ENCODE measurements at places on chromosomes 1 and 21.

DNA sequence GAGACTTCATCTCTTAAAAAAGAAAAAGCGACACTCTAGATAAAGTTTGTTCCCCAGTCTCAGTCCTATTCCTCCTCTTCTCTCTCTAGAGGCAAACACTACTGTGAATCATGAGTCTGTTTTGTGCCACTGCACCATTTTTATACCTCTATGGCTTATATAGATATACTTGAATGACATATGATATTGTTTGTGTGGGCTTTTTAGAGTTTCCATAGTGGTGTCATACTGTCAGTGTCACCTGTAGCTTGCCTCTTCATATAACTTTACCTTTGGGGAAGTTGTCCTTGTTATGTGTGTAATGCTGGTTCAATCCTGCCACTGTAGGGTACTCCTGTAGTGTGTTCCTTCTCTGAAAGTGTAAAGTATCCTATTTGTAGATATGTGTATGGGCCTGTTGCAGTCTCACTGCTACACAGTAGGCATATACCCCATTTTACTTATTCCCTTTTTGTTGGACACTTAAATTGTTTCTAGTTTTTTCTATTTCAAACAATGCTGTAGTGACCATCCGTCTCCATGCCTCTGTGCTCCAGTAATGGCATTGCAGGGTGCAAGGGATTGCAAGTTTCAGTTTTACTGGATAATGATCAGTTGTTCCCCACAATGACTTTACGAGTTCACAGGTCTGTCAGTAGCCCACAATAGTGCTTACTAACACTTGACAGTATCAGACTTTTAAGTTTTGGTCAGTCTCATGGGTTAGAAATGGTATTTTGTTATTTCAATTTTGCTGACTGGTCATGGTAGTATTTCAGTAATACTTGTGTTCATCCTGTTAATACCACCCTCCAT lies 2.7 kb downstream of the PRMT2 start:
- DNase-seq, result no peak

DNA sequence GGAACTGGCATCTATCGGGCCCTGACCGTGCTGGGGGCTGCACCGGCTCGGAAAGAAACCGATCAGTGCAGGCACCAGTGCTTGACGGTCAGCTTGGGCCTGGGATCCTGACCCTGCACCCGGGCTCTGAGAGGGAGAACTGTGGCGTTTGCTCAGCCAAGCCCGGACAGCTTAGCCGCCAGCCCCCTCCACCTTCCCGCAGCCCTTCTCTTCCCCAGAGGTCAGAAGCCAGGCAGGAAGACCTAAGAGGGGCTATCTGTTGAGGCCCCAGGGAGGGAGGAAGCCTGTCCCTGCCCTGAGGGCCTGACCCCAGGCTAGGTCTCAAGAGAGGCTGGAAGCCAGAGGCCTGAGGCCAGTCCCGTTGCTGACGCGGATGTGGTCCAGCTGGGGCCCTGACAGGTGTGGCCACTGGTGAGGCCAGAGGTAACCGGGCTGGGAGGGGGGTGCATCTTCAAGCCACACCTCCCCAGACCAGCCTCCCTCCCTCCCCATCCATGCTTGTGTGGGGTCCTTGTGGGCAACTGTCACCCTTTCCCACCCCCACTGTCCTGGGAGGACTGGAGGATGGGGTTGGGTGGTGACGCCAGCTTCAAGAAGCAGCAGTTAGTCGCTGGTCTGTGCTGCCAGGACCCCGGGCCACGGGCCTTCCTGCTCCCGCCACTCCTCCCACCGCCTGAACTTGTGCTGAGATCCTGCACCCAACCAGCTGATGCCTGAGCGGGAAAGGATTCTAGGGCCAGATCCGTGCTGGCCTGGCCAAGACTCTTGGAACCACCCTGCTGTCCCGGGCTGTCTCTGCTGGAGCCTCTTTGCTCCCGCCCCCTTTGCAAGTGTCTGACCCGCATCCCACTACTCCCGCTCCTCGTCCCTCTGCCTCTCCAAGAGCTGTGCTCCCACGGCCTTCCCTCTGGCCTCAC lies 2.6 kb upstream of the DVL1 start:
- DNase-seq, result peak; percentile 41

- no peak for DNase-seq
These were observed 74.9 kb downstream of the ADCY10 start for GRCh38 chr1:167839009-167839408.

- DNase-seq, result no peak
These were observed 80.1 kb downstream of the RRAGC start for GRCh38 chr1:38779491-38779890.

DNA sequence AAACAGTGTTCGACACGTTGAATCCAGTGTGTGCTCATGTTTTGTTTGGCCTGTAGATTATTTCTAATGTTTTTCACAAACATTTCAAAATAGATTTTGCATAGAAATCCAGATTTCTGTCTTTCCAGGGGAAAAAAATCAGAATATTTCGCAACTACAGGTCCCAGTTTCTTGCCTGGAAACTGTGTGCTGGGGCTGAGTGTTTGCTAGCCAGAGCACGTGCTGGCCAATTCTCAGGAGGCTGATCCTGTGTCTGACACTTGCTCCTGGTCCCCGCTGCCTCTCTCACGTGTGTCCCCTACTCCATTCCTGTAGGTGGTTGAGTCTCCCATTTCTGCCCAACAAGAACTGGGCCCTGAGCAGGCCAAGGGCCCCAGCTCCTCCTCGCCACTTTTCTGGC lies 2.4 kb downstream of the MAB21L3 start:
- no peak for DNase-seq

DNA sequence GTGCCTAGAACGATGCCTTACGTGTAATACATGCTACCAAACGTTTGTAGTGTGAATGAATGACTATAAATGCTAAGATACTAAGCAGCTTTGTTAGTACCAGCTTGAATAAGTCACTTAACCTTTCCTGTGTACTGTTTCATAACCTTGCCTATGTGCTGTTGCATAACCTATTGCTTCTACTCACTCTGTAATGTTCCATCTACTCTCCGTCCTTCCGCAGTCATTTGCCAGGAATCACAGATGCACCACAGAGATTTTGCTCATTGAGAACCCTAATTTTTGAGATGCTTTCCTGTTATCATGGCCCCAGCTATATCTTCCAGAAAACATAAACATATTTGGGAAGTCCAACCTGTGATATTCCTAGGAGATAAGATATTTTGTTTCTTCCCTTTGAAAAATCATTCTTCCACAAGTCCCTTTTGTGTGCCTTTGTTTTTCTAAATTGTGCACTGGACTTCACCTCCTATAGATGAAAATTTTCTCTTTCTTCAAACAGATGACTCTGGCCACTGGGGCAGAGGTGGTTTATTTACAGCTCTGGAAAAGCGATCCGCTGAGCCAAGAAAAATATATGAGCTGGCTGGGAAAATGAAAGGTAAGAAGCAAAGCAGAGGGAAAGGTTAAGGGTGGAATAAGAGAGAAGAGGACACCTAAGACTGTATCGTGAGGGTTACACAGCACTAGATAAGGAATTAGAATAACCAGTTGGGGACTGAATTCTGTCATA lies 44.8 kb downstream of the CHD1L start:
- DNase-seq, result no peak

GRCh38 chr1:16266411-16267118 lies 29.6 kb upstream of the CPLANE2 start:
- DNase-seq, result no peak

GRCh38 chr1:43300378-43301094 lies at the start of gene TIE1:
TIE1 (plus strand) TSS chr1:43300982; CDS start chr1:43301072, 90 bp downstream.
- DNase-seq, result no peak

DNA sequence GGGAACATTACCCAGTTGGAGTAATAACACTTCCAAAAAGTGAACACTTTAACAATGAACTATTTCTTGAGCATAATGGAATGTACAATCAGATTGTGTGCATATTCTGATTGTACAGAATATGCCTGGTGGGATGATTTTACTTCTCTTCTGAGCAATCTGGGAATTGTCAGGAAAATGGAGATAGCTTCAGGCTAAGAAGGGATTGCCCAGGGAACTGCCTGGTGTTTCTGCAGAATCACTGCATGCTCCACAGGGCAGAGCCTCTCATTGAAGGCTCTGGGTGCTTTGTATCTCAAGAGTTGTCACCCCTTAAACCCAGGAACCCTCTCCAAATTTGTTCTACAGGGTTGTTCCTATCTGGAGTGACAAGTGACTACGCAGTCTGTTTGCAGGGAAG lies 51.2 kb downstream of the UTP25 start:
- no peak for DNase-seq

GRCh38 chr1:234770924-234771540 lies 161.1 kb upstream of the IRF2BP2 start:
- no peak for DNase-seq

DNA sequence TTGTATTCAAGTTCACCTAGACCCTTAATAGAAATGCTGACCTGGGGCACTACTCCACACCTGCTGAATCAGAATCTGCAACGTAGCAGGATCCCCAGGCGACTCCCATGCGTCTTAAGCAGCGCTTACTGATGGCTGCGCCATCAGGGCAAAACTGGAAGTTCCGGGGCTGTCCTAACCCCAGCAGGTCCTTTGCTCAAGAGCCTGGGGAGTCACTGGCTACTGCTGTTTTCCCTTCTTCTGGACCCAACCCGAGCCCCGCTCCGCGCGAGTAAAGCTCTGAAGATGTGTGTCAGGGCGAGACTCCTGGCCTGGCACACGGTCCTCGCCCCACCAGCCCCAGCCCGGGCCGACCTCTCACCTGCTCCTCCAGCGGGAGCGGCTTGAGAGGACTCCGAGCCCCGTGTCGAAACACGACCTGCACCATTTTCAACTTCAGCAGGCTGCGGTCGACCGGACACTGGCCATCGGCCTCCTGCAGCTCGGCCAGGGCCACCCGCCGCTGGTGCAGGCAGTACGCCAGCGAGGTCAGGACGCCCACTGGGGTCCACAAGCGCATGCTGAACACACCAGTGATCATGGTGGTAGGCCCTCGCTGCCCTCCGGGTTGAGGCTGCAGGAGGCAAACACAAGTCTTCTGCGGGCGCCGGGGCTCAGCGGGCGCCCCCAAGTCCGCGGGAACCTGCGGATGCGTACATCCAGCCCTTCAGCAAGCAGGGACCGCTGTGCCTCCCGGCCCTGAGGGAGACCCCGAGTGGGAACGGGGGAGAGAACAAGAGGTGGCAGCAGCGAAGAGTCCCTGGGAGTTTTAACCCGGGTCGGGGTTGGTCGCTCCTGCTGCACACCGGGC lies 630 bp downstream of the ACP6 start:
- peak; percentile 15 for DNase-seq

- peak; percentile 82 for DNase-seq
These were observed 77.0 kb downstream of the MORN1 start for GRCh38 chr1:2314273-2314802.

Measured in fibroblast of skin of abdomen (primary cell).